Stimulated activated CD4-positive, alpha-beta T cell treated with anti-CD3 and anti-CD28 coated beads, Interleukin-15, amount 100 ng/mL, for 1 hour (primary cell): ENCODE measurements at places on chromosomes 6 and 20.

DNA sequence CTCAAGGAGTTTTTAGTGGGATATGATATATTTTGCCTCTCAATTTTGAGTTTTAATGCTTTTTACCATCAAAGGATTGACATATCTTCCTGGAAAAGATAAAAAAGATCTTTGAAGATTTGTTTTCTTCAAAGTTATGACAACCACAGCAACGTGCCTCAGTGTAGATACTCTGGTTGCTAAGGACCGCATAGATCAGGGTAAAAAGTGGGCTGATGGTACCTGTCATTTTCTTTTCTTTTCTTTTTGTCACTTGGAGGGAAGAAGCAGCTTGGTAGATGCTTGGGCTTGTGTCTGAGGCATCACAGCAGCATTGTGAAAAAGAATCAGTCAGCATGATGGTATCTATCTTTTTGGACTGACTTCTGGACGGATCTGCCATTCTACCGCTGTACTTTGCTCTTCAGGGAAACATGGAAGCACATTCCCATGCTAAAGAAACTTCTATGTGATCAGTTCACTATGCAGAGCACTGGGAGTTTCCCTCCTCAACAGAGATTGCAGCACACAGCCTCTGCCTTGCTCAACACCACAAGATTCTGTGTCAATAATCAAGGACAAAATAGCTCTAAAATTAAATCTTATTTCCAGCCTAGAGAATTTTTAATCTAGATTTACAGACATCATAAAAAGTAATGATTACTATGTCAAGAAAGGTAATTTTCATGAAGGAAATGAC, 54.8 kb upstream of the SGK1 start:
- no peak for DNase-seq

GRCh38 chr20:63521602-63522001, 1.0 kb downstream of the PPDPF start:
- DNase-seq, result no peak

DNA sequence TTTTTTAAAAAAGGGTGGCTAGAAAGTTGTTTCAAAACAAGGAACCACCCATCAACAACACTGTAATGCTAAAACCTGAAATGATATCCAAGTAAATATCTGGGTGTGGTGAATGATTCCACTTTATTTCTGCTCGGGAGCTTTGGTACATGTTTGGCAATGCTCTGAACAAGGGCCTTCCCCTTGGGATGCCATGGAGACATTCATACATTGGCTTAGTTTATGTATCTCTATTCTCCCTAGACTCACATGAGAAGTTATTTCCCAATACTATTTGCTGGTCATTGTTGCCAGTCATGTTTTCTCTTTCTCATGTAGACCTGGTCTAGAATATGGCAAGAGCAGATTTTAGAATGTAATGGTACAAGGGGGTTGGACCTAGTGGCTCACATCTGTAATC, 22.9 kb downstream of the ADTRP start:
- DNase-seq, result no peak

- no peak for DNase-seq
Measured at GRCh38 chr6:33638556-33638955, 17.4 kb downstream of the ITPR3 start.

DNA sequence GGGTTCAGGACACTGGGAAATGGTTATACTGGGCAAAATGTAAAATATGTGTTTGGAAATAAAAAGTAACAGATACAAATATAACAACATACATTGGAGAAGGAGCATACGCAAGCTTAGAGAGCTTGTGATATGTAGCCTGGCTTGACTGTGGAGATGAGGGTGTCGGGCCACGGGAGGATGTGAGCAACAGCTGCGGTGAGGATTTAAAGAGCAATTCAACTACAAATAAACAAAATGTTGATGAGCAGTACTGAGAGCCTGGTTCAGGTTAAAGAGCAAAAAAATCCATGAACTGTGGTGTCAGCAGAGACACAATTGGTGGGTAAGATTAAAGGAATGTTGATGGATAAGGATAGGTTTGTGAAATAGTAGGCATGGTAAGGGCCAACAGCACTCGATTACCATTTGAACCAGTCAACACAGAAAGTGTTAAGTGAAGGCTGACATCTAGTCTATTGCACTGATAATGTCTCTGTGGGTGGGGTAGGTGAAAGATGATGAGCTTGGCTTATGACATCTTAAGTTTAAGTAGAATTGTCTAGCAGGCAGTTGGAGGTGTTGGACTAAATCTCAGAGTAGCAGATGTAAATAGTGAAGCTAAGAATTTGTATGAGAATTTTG, 723.2 kb downstream of the EPM2A start:
- DNase-seq, result no peak

- no peak for DNase-seq
Measured at GRCh38 chr6:132220800-132221199, 180.5 kb downstream of the MOXD1 start.

DNA sequence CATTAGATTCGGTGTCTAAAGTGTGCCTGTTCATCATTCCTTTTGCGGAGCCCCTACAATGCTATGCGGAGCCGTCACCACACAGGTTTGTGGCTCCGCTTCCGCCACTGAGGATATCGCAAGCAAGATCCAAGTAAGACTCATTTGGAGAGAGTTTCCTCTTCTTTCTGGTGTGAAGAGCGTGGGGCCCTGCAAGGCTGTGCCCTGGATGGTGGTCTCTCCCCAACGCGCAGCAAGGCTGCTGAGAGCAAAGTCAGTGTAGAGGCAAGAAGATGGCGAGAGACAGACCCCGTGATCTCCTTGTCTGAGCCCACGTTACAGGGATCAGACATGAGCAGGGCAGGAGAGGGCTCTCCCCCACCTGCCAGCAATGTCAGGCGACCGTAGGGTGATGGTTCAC, 96.3 kb upstream of the AFDN start:
- DNase-seq, result no peak

DNA sequence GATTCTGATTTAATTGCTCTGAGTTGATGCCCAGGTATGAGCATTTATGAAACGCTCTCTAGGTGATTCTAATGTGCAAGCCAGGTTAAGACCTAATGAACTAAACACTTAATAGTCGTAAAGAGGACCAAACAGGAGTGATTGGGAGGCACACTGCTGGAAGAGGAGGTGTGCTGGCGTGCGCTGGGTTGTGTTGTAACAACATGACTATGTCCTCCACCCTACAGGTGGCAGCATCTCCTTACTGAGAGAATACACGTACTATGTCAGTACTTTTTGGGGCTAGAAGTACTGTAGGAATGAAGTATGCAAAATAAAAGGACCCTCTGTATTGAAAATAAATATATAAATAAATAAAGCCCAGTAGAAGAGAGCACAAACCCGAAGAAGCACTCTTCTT, 11.9 kb downstream of the C6orf89 start:
- no peak for DNase-seq

GRCh38 chr20:54132612-54133433, 41.0 kb downstream of the CYP24A1 start:
- DNase-seq, result no peak

GRCh38 chr20:12763406-12763805, 245.4 kb upstream of the SPTLC3 start:
- DNase-seq, result no peak

DNA sequence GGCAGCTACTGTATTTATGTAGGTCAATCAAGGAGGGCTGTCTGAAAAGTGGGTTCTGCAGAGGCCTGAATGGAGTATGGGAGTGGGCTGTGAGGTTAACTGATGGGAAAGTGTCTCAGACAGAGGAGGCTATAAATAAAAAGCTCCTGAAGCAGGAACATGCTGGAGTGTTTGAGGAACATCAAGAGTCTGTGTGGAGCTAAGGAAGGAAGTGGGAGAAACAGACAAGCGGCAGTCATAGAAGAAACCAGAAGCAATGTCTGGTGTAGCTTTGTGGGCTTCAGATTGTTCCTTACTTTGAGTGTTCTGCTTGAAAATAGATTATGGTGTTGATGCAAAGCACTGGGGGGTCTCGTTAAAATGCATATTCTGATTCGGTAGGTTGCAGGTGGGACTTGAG, 101.5 kb upstream of the OGFRL1 start:
- no peak for DNase-seq

DNA sequence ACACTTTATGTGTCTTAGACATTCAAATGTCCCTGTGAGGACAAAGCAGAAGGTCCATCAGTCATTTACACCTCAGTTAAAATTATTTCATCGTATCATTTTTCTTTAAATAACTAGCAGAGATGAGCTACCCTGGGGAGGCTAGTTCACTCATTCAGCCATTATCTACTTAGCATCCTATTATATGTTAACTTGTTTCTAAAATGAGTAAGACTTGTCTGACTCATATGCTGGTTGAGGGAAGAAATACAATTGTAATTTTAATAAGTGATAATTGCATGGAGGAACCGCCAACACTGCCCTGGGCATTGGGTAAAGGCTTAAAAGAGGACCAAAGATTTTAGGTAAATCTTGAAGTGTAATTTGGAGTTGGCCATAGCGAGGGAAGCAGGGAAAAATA, 12.4 kb upstream of the PTPRK start:
- DNase-seq, result no peak

DNA sequence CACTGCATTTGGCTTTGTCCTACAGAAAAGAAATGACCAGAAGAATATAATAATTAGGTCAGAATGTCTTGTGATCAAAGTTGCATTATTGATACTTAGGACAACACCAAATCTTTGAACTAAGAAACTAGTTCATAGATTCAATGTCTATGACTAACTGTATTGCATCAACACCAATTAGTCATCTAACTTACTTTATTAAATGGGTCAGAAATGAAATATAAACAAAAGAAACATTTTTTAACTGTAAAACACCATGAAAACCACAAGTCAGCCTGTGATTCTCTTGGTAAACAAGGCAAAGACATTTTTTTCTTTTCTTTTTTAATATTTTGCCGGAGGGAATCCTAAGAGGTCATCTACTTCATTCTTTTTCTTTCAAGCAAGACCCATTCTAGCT, 114.1 kb upstream of the HDDC2 start:
- no peak for DNase-seq

- no peak for DNase-seq
Measured at GRCh38 chr6:67974931-67975330, 660.2 kb upstream of the ADGRB3 start.

GRCh38 chr6:76707630-76708029, 635.2 kb upstream of the IMPG1 start:
- DNase-seq, result no peak

- DNase-seq, result no peak
Measured at GRCh38 chr6:45450831-45451230, 73.1 kb upstream of the SUPT3H start.

DNA sequence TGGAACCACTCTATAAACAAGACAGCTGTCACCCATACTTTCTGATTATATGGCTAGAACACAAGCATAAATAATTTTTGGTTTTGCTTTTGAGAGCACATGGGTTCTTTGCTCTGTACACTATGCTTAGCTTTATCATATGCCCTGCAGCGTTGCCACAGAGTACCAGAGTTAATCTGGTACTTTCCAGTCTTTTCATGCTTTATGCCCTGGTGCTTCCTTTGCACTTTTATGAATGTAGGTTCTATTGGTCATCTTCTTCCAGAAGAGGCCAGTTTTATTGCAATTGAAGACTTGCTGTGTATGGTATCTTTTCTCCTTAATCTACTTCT, 20.8 kb downstream of the SHLD1 start:
- no peak for DNase-seq

- DNase-seq, result no peak
Measured at GRCh38 chr20:15674253-15675060, 898.8 kb downstream of the KIF16B start.

- no peak for DNase-seq
Measured at GRCh38 chr20:19181552-19181951, 30.9 kb upstream of the SLC24A3 start.
